ENCODE measurements at places on chromosomes 1 and 21.

DNA sequence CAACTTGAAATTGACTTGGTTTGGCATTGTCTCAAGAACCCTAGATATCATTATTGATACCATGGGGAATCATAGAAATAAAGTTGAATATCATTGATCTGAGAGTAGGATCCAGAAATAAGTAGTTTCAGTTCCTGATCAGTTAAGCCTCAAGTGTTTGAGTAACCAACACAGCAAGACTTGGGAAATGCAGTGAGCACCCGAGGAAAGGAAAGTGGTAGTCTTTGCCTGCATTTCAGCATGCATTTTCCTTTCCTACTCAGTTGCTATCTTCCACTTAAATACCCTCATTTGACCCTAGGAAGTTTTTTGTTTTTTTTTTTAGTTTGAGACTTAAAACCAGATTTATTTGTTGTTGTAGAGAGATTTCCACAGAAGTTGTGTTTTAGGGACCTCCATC lies 18.9 kb downstream of the CLEC20A start:
- no peak for DNase-seq

GRCh38 chr1:35629051-35629450 lies 12.3 kb downstream of the PSMB2 start:
- DNase-seq: no peak

DNA sequence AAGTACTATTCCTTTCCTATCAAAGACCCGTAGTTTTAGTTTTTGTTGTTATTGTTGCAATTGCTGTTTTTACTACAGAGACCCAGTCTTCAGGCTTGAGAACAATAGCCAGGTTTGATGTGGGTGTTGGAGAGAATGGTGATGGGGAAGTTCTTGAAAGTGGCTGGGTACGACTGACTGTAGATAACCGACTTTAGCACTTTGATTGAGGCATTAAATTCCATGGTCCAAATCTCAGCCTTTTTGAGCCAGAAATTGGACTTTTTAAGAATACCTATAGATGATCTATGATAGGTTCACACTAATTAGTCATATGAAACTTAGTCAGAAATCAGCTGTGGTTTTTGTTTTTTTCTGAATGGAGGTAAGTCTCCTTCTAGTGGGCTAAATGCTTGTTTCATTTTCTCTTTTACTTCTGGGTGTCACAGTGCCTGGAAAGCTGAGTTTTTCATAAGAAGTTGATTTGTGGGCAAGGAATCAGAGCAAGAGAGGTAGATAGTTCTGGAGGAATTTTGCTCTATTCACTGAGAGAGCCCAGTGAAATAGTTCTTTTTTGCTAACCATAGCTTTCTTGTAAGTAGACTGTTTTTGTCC lies 2.8 kb downstream of the PPIH start:
- no peak for DNase-seq

DNA sequence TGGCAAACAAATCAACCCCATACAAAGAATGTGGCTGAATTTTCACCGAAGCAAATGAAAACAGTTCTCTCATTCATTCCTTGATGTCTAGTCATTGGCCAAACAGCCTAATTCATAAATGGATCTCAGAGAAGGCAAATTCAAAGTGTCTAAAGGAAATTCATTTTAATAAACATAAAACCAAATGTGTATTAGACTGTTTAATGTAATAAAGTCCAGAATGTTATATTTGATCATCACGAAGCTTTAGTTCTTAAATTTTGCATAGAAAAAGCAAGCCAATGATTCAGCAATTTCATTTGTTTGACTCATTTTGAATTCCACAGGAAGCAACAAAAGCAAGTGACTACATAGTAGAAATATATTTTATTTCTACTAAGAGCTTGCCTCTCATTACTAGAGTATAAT lies 379.2 kb upstream of the ADAMTS5 start:
- no peak for DNase-seq

DNA sequence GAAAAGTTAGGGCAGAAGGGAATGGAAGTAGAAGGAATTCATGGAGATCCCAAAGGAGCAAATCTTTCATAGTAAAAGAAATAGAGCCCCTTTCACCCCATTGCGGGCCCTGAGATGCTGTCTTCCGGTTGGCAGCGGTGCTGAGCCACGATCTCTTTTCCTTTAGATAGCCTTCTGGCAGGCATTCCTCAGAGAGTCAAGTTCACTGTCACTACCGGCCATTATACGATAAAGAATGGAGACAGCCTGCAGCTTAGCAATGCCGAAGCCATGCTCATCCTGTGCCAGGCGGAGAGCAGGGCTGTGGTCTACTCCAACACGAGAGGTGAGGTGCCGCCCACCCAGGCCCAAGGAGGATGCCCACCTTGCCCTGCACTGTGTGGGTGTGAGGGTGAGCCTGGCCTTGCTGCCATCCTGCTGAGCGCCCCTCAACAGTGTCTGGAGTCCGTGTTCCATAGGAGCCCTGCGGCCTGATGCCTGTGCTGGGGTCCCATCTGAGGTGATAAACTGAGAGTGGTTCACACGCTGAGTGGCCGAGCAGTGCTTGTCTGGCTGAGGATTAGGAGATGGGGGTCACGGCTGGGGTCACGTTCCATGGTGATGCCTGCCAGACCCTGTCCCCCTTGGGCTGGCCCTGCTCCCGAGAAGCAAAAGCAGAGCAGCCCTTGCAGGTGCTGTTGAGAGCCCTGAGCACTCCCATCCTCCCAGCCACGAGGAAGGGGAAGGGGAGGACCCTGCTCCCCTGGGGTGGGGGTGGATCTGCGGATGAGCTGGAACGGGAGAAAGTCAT lies 20.4 kb upstream of the PWP2 start:
- no peak for DNase-seq

- no peak for DNase-seq
Measured at GRCh38 chr1:94694226-94694915, 125.8 kb upstream of the SLC44A3 start.

GRCh38 chr1:24051206-24051945 lies 60.6 kb downstream of the MYOM3 start:
- no peak for DNase-seq

- DNase-seq: no peak
Measured at GRCh38 chr1:116771997-116772647, 17.9 kb downstream of the CD2 start.

DNA sequence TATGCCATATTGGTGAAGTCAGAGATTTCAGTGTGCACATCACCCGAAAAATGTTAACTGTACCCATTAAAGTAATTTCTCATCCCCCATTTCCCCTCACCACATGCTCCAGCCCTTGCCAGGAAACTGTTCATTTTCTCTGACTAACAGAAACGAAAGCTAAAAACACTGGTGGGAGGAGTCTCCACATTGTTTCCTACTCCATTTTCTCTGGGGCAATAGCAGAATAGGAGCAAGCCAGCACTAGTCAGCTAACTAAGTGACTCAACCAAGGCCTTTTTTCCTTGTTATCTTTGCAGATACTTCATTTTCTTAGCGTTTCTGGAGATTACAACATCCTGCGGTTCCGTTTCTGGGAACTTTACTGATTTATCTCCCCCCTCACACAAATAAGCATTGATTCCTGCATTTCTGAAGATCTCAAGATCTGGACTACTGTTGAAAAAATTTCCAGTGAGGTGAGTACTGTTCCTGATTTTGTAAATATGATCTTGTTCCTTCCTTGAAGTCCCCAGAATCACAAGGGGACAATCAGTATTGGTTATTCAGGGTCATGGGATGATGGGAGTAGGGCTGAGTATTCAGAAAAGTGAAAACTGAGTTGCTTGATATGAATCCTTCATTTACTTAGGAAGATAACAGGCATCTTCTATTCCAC lies at the start of gene IFI16:
Gene IFI16, plus strand, starts transcription at position 204 of the 658 bp plus-strand sequence. CDS start 4,774 bp downstream, outside the sequence.
- DNase-seq: no peak

- no peak for DNase-seq
Measured at GRCh38 chr1:185096531-185096930, 51.2 kb downstream of the RNF2 start.

GRCh38 chr1:173187671-173188237 lies 19.4 kb downstream of the TNFSF4 start:
- DNase-seq: no peak

DNA sequence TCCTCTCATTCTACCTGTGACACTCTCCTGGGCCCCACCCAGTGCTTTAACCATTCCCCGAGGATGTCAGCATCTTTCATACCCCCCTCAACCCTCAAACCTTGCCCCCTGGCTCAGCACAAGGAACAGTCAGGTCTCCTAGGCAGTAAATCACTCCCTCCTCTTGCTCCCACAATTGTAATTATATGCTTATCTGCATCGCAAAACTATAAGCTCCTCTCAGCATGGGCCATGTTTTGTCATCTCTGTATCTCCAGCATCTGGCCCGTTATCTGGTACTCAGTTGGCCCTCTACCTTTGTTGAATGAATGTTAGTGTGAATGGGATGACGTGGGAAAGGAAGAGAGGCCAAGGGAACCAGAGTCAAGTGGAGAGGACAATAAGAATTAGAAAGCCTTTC lies 2.8 kb upstream of the ELOVL1 start:
- no peak for DNase-seq

DNA sequence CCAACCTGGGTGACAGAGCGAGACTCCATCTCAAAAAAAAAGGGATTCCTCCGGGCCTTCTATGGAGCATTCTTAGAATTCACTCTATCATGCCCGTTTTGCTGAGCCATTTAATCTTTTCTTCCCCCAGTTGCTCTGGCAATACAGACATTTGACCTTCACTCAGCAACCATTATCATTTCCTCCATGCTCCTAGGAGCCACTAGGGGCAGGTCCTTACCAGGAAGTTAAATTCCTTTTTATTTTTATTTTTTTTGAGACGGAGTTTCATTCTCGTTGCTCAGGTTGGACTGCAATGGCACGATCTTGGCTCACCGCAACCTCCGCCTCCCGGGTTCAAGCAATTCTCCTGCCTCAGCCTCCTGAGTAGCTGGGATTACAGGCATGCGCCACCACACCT lies 9.7 kb upstream of the CGN start:
- no peak for DNase-seq

DNA sequence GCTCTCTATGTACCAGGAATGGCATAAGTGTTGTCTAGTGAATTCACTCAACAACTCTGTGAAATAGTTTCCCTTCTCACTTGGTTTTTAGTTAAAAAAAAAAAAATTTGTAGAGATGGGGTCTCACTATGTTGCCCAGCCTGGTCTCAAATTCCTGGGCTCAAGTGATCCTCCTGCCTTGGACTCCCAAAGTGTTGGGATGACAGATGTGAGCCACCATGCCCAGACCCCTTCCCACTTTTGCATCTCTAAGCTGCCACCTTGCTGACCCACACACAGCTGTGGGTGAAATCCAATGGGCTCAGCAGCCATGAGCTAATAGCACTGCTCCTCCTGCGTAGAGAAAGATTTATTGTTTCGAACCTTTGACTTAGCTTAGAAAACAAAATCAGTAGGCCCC lies 33.5 kb downstream of the NEK2 start:
- DNase-seq: no peak

- DNase-seq: no peak
Measured at GRCh38 chr1:48013270-48013669, 16.1 kb upstream of the TRABD2B start.

DNA sequence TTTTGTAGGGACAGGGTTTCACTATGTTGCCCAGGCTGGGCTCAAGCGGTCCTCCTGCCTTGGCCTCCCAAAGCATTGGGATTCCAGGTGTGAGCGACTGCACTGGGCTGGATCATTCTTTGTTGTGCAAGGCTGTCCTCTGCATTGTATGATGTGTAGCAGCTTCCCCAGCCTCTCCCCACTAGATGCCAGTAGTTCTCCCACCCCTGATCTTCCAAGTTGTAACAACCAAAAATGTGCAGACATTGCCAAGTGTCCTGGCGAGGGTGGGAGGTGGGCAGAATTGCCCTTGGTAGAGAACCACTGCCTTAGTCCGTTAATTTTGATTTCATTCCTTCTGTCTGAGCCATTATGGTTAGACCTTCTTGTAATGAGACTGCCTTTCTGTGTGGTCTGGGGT lies 7.2 kb downstream of the GALNT2 start:
- no peak for DNase-seq

- DNase-seq: peak; percentile 64
Measured at GRCh38 chr1:162069334-162070093, at the start of gene NOS1AP. Gene NOS1AP (plus strand): TSS chr1:162069691. CDS start chr1:162070178, 487 bp downstream.

GRCh38 chr21:42793774-42794173 lies 85.6 kb downstream of the WDR4 start:
- DNase-seq: no peak

DNA sequence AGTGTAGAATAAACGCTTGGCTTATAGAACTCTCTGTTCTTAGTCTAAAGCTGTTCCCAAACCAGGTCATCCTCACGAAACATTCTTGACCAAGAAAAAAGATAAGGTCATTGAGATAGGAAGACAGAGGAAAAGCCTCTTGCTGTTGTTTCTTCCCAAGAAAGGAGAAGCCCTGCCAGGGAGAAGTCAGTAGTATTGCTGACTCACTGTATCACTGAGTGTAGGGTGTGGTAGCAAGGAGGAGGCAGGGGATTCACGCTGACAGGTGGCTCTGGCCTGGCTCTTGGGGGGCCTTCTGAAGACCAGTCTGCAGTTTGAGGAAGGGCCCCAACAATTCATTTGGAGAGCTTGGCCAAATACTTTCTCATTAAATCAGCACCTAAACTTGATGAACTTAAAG lies 97.8 kb downstream of the CD247 start:
- no peak for DNase-seq

- no peak for DNase-seq
Measured at GRCh38 chr1:2294033-2294724, 66.1 kb downstream of the SKI start.

- DNase-seq: no peak
Measured at GRCh38 chr1:25066256-25066655, 136.2 kb upstream of the RUNX3 start.

GRCh38 chr1:165134431-165134830 lies 222.1 kb downstream of the LMX1A start:
- no peak for DNase-seq

DNA sequence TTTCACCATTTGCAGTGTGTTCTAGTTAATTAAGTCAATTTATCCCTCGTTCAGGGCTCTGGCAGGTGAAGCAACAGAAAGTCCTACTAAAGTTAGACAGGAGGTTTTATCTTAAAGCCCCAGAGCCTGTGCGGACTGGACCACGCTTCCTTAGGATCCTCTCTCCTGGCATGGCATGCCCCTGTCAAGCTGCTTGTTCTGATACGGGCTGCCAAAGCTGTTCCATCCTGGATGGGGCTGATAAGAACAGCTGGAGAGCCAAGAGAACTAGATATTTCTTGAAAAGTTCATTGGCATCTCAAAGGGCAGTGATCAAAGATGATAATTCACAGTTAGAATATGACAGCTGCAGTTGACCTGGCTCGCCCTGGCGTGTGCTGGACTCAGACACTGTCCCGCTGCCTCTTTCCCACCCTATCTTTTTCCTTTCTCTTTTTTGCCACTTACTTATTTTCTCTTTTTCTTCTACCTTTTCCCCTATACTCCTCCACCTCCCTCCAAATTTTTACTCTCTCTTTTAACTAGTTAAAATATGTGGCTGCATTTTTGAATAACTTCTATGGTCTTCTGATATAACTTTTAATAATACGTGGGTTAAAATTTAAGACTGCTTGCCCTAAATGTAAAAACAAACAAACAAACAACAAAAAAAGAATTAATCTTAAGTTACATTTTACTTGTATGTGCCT lies 96.7 kb downstream of the ABCA4 start:
- no peak for DNase-seq

DNA sequence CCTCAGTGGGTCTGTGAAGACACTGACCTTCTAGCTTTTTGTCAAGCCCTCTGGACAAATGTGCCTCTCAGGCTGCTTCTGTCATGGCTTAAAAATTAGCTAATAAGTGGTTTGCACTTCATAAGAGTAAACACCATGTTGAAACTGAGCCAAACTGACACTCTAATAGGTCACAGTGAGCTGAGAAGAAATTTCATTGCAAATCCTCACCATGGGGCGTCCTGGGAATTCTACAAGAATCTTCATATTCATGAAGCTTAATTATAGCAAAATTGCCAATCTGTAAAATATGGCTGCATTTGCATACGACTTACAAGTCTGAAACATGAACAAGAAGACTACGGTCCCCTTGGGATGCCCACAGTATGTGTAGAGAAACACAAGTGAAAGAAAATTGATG lies 188.6 kb downstream of the DSCAM start:
- no peak for DNase-seq
